MM.1S (cell line): ENCODE measurements at places on chromosomes 7 and 10.

GRCh38 chr7:22387583-22387982 is 30.6 kb upstream of the RAPGEF5 start:
- H3K4me1 ChIP-seq, result no peaks in the 10 kb centered on the region
- DNase-seq, result no peak
- H3K27me3 ChIP-seq, result no peaks in the 10 kb centered on the region
- H3K36me3 ChIP-seq, result no peaks in the 10 kb centered on the region
- no peak overlapping the region for H3K4me3 ChIP-seq

DNA sequence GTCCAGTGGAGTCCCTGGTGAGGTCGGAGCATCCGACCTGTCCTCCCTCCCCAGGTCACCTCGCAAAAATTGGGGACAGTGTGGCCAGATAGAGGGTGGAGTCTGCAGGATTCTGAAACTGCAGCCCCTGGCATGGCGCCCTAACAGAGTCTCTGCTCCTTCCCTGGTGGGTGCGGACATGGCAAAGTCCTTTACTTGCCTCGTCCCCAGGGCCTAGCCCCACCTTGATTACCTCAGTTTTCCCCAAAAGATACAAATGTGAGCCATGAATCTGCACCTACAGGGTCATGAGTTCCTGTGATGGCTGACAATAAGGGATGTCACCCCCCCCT is 47.7 kb downstream of the NPVF start:
- peak overlapping the region; percentile 72 for H3K4me3 ChIP-seq
- H3K4me1 ChIP-seq, result peaks cover 6% of the 10 kb centered on the region
- no peaks in the 10 kb centered on the region for H3K27me3 ChIP-seq

DNA sequence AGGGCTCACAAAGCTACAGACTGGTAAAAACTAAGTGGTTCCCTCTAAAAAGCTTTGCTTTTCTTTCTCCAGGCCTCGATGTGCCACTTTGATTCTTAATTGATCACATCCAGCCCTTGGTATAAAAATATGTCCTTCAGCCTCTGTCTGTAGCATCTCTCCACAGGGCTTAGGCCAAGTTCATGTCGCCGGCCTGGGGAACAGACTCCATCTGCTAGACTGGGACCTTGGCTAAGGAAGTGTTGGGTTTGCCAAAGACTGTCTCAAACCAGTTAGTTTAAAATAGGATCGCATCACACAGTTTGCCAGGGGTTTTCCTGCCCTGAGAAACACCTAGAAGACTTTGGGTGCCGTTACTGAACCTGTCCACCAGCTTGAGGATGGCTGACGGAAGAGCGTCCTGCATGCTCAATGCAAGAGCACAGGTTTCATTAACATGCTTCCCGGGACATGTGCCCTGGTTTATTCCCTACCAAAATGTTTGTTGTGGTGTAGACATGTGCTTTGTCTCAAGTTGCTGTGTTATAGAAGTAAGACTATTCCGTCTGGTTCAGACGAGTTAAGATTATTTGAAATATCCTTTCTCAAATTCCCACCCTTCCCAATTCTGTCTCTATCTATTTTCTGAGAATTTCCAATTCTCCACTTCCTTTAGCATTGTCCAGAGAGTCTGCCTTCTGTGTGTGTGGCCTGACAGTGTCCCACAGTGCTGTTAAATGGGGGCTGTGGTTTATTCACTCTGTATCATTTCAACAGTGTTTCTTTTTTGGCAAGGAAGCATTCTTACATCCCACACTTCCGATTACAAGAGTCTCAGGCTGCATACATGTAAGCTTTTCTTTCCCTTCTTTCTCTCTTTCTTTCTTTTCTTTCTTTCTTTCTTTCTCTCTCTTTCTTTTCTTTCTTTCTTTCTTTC is 334.7 kb downstream of the INHBA start:
- H3K4me1 ChIP-seq, result no peaks in the 10 kb centered on the region
- H3K27me3 ChIP-seq, result no peaks in the 10 kb centered on the region
- no peak overlapping the region for H3K4me3 ChIP-seq
- H3K27ac ChIP-seq, result no peak overlapping the region
- no peaks in the 10 kb centered on the region for H3K36me3 ChIP-seq

GRCh38 chr7:68573271-68574005 is 1024.8 kb upstream of the AUTS2 start:
- no peaks in the 10 kb centered on the region for H3K36me3 ChIP-seq
- no peaks in the 10 kb centered on the region for H3K27me3 ChIP-seq
- DNase-seq, result peak; percentile 59
- no peak overlapping the region for H3K4me3 ChIP-seq
- H3K4me1 ChIP-seq, result peaks cover 21% of the 10 kb centered on the region

DNA sequence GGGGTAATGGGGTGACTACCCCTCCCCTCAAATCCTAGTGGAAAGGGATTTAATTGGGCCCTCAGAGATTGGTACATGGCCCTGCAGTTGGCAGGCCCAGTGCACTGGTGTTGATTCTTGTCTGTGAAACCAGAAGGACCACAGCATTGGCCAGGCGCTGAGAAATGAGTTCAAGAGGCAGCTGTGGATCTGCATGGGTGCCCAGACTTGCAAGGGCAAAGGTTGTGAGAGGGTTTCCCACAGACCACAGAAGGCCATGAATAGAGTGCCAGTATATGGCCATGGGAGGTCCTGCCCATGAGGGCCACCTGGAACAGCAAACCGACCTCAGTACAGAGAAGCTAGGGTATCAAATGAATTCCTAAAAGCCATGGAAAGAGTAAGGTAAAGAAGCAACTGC is 32.9 kb downstream of the TMEM168 start:
- DNase-seq, result no peak
- H3K27ac ChIP-seq, result no peak overlapping the region
- no peaks in the 10 kb centered on the region for H3K4me1 ChIP-seq
- H3K4me3 ChIP-seq, result no peak overlapping the region
- H3K27me3 ChIP-seq, result no peaks in the 10 kb centered on the region
- H3K36me3 ChIP-seq, result no peaks in the 10 kb centered on the region

GRCh38 chr7:6494365-6494764 is 46.6 kb upstream of the DAGLB start:
- H3K27me3 ChIP-seq, result no peaks in the 10 kb centered on the region
- no peaks in the 10 kb centered on the region for H3K36me3 ChIP-seq
- no peak overlapping the region for H3K27ac ChIP-seq

- no peaks in the 10 kb centered on the region for H3K36me3 ChIP-seq
- peaks cover 7% of the 10 kb centered on the region; the same call in 1 of the 2 replicates for H3K4me1 ChIP-seq
- no peak for DNase-seq
- no peak overlapping the region for H3K27ac ChIP-seq
- H3K27me3 ChIP-seq, result peaks cover 72% of the 10 kb centered on the region
Observed at GRCh38 chr10:101032637-101033224, 1.7 kb downstream of the SFXN3 start.

DNA sequence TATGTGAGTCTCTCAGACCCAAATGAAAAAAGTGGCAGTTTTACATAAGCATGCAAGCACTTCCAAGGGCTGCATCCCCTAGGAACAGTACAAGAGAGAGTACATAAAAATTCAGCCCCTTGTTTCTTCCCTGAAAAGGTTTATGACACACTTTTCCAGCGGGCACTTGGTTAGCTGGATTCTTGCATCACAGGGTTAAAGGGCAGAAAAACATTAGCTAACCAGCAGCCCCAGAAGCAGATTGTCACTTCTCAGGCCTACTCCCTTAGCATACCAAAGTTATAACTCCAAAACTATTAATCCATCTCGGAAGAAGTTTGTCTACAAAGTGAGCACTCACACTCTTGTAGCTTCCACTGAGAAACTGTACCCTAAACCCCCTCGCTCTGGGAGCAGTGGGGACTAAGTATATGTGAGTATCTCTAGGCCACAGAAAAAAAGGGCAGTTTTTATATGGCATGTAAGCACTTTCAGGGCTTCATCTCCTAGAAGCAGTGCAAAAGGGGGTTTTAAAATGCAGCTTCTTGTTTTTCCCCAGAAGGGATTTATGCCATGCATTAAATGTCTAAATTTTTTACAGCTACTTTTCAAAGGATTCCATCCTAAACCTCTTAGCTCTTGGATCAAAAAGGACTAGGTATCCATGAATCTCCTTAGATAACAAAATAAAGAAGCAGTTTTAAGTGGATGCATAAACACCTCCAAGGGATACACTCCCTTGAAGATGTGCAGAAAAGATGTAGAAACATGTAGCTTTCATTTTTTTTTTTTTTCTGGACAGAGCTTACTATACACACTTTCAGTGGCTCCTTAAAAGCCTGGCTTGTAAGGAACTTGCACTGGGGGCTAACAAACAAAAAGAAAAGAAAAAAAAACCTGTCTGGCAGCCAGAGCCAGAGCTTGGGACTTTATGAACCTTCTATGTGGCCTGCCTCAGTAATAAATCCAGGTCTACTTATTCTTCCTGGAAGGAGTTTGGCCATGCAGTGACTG is 956.7 kb downstream of the CCSER2 start:
- H3K36me3 ChIP-seq, result no peaks in the 10 kb centered on the region
- DNase-seq, result no peak
- H3K4me3 ChIP-seq, result no peak overlapping the region
- no peak overlapping the region for H3K27ac ChIP-seq
- no peaks in the 10 kb centered on the region for H3K4me1 ChIP-seq
- no peaks in the 10 kb centered on the region for H3K27me3 ChIP-seq

DNA sequence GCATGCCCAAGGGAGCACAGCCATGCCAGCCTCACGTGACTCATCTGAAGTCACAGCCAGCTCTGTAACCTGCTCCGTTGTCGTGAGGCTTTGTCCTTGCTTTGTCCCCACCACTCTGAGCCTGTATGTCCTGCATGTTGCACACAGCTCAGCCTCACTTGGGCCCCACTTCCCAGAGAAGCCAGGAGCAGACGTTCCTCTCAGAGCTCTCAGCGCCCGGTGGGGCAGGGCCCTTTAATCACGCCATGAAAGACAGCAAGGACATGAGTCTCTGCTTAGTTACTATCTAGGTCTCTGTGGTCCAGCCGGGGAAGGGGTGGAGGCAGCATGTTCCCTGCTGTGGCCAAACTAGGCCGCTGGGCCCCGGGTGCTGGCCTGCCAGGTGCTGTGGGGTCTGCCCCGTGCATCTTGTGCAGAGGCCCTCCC is 127.4 kb upstream of the FAM20C start:
- DNase-seq, result no peak
- H3K4me3 ChIP-seq, result no peak overlapping the region
- no peaks in the 10 kb centered on the region for H3K4me1 ChIP-seq

DNA sequence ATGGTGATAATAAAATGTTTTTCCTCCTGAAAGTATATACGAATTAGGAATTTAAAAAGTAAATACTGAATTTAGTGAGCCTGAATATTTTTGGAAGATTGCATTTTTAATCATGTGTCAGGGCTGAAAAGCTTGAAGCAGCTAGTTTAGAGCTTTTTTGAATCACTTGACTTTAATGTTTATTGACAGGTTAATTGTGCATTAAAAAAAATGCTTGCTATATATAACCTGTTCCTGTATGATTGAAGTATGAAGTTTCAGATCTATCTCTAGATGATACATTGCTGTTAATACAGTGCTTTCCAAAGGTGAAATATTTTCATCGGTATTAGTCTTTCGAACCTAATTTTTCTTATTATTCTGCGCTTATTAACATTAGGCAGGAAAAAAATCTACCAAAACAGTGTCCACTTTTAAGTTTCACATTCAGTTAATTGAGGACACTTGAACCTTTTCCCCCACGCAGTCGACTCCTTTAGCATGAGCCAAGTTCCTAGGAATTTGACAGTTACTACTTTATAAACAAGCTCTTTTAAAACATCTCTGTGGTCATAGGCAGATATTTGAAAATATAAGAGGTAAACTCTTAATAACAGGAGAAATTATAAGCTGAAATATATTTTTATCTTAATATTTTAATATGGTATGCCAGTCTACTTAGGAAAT is 187.1 kb downstream of the MLLT10 start:
- H3K27me3 ChIP-seq, result no peaks in the 10 kb centered on the region
- no peak overlapping the region for H3K4me3 ChIP-seq
- H3K36me3 ChIP-seq, result no peaks in the 10 kb centered on the region
- no peak for DNase-seq
- H3K27ac ChIP-seq, result no peak overlapping the region

- DNase-seq, result no peak
- H3K36me3 ChIP-seq, result no peaks in the 10 kb centered on the region
- no peaks in the 10 kb centered on the region for H3K4me1 ChIP-seq
Observed at GRCh38 chr7:96589038-96589437, 120.6 kb downstream of the SEM1 start.

DNA sequence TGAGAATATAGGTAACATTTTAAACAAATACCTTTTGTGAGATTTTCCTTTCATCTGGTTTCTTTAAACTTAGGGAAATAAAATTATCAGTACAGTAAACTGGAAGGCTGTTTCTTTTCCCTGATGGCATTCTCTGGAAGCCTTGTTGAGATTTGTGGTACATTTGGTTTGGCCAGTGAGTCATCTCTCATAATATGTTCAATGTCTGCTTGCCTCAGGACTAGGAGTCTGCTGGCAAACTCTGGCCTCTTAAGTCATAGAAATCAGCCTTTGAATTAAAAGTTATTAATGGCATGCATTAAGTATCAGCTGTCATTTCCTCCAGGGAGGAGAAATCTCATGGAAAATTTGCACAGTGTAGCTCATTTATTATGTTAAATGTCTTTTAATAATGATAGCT is 316.6 kb upstream of the KIAA1217 start:
- no peaks in the 10 kb centered on the region for H3K4me1 ChIP-seq
- no peak overlapping the region for H3K4me3 ChIP-seq
